Naive thymus-derived CD4-positive, alpha-beta T cell (primary cell): ENCODE measurements at places on chromosomes 13 and 19.

GRCh38 chr13:37342205-37342604 is 236.7 kb upstream of the CSNK1A1L start:
- no peaks in the 10 kb centered on the region for H3K4me1 ChIP-seq
- H3K27me3 ChIP-seq, result no peaks in the 10 kb centered on the region
- H3K4me3 ChIP-seq, result no peak overlapping the region
- no peak overlapping the region for H3K27ac ChIP-seq
- H3K36me3 ChIP-seq, result no peaks in the 10 kb centered on the region

GRCh38 chr13:27792393-27793218 is at the start of gene GSX1:
Gene GSX1 (plus strand): TSS chr13:27792483. CDS start chr13:27792691, 208 bp downstream.
- peak; percentile 37 for DNase-seq
- H3K27me3 ChIP-seq, result peaks cover 29% of the 10 kb centered on the region
- H3K4me1 ChIP-seq, result peaks cover 18% of the 10 kb centered on the region
- H3K36me3 ChIP-seq, result no peaks in the 10 kb centered on the region
- no peak within 1 kb of the TSS for H3K27ac ChIP-seq

DNA sequence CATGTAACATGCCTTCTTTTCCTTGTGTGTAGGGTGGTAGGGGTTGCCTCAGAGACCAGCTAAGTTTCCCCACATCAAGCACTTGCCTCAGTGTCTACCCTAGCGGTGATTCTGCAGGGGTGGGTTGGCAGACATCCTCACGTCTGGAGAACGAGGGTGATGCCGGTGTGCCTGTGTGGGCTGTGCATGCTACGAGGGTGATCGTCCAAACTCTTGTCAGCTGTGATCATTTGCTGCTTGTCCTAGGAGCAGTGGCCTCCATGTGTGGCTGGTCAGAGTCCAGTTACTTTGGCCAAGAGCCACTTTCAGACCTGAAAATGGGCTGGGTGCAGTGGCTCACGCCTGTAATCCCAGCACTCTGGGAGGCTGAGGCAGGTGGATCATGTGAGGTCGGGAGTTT is 5.1 kb downstream of the GPI start:
- H3K27me3 ChIP-seq, result no peaks in the 10 kb centered on the region
- DNase-seq, result no peak
- H3K27ac ChIP-seq, result no peak overlapping the region
- H3K4me1 ChIP-seq, result peaks cover 11% of the 10 kb centered on the region

- no peaks in the 10 kb centered on the region for H3K27me3 ChIP-seq
- H3K36me3 ChIP-seq, result no peaks in the 10 kb centered on the region
- no peaks in the 10 kb centered on the region for H3K4me1 ChIP-seq
- DNase-seq, result no peak
- no peak overlapping the region for H3K27ac ChIP-seq
These were observed 4.9 kb downstream of the PLK5 start for GRCh38 chr19:1528596-1529429.

GRCh38 chr13:96460609-96461008 is 370.7 kb downstream of the HS6ST3 start:
- H3K4me1 ChIP-seq, result no peaks in the 10 kb centered on the region
- no peak overlapping the region for H3K4me3 ChIP-seq
- H3K27ac ChIP-seq, result no peak overlapping the region
- no peaks in the 10 kb centered on the region for H3K36me3 ChIP-seq

- DNase-seq, result no peak
- no peak overlapping the region for H3K4me3 ChIP-seq
- peak overlapping the region; percentile 42 for H3K27ac ChIP-seq
- no peaks in the 10 kb centered on the region for H3K36me3 ChIP-seq
These were observed 38.3 kb downstream of the AP1M1 start for GRCh38 chr19:16235811-16236652.

DNA sequence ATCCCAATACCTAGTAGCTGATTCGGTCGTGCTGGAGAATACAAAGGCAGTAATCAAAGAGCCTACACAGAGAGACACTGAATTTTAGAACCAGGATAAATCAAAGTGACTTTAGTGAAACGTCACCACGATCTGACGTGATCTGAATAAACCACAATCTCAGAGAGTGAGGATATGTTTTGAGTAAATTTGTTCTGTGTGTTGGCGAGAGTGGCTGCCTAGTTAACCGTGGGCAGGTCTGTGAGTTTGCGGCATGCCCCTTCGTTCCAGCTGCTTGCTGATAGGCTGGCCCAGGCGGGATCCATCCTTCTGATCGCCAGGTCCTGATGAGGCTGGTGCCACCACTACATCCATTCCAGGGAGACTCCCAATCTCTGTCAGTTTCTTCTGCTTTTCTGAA is 40.4 kb downstream of the LRCH1 start:
- peaks cover 42% of the 10 kb centered on the region for H3K4me1 ChIP-seq
- H3K36me3 ChIP-seq, result no peaks in the 10 kb centered on the region
- H3K4me3 ChIP-seq, result no peak overlapping the region
- no peaks in the 10 kb centered on the region for H3K27me3 ChIP-seq
- peak overlapping the region; percentile 54 for H3K27ac ChIP-seq

DNA sequence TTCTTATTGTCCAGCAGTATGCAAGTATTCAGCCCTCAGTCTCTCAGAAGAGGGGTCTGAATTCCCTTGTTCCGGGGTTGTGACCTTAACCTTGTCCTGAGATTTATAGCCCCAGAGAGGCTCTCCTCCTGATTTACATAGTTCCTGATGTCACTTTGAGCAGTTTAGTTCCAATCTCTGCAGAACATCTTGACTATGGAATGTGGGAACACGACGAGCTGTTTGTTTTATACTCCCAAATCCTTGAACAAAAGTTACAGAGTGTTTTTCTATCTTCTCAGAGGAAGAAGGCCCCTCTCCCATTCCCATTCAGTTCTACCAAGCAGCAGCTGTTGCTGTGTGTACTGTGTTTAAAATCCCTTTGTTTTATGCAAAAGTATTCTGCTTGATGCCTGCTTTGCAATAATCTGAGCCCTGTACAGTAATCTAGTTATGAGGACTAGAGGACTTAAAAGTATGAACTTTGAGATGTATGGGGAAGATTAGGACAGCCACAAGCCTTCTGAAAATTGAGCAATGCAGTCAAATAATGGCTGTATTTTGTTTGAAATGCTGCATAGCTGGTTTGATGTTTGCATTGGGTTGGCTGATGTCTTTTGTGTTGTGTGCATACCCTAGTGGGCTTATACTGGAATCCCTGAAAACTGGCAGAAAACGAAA is 74.7 kb downstream of the KL start:
- no peaks in the 10 kb centered on the region for H3K4me1 ChIP-seq
- H3K27ac ChIP-seq, result no peak overlapping the region
- DNase-seq, result no peak
- no peaks in the 10 kb centered on the region for H3K36me3 ChIP-seq
- no peak overlapping the region for H3K4me3 ChIP-seq

DNA sequence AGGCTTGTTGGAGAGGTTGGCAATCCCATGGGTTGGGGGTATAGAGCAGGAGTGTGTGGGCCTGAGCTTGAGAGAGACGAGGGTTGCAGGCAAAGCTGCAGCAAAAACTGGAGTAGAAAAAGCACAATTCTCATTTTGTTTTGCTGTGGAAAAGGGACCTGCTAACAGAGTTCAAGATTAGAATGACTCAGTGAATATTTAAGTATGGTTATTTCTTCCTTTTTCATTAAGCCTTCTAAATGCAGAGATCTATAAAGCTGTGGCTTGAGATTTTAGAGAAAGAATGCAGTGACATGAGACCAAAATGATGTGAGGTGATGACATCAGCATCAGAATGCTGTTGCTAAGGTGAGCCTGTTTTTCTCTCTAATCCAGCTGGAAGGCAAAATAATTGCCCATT is 10.8 kb upstream of the MBNL2 start:
- no peaks in the 10 kb centered on the region for H3K27me3 ChIP-seq
- no peaks in the 10 kb centered on the region for H3K36me3 ChIP-seq
- no peak for DNase-seq
- no peak overlapping the region for H3K4me3 ChIP-seq
- no peak overlapping the region for H3K27ac ChIP-seq

DNA sequence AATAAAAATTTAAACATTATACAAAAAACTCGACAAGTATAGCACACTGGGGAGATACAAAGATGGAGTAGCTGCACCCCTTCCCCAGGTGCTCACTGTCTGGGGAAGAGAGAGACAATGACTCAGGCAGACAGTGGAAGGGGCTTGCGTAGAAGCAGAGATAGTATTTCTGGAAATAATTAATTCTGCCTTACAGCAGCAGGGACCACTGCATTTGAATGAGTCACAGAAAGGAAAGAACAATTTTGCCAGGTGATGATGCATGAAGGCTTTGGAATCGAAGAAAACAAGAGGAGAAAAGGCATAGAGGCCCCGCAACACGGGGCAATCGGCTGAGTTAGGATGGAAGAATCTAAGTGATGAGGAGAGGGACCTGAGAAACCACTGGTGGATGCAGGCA is 447.4 kb downstream of the EFNB2 start:
- H3K27ac ChIP-seq, result no peak overlapping the region
- no peaks in the 10 kb centered on the region for H3K36me3 ChIP-seq
- H3K4me1 ChIP-seq, result no peaks in the 10 kb centered on the region
- no peak overlapping the region for H3K4me3 ChIP-seq
- DNase-seq, result no peak

GRCh38 chr13:49259586-49259985 is 11.9 kb downstream of the CDADC1 start:
- no peak overlapping the region for H3K4me3 ChIP-seq
- no peaks in the 10 kb centered on the region for H3K27me3 ChIP-seq
- H3K4me1 ChIP-seq, result no peaks in the 10 kb centered on the region
- peaks cover 4% of the 10 kb centered on the region for H3K36me3 ChIP-seq
- no peak overlapping the region for H3K27ac ChIP-seq

DNA sequence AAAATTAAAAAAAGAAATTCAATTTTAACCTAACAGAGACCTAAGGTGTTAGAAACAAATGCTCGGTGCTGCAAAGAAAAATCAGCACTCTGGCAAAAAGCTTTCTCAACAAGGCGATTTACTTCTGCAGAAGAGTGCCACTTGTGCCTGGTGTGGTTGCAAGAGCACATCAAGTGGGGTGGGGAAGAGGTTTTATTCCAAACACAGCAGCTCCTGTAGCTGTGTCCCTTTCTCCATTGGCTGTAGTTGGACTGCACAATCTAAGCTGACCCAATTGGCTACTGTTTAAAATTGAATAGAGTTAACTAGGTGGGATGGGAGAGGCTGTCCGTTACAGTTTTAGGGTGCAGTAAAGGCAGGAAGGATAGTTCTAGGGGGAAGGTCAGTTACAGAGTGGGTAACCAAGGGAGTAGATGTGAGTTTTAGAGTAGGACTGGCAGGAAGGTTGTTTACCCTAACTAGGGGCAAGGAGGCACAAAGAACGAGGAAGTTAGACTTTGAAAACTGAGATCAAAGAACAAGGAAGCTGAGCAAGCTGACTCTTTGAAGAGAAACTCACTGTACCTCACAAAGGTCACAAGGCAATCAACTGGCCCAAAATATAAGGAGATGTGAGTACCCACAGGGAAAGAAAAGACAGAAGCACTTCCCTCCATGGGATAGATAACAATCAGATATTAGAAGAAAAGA is 145.7 kb downstream of the LIG4 start:
- H3K4me1 ChIP-seq, result no peaks in the 10 kb centered on the region
- no peak overlapping the region for H3K27ac ChIP-seq
- no peak overlapping the region for H3K4me3 ChIP-seq
- H3K27me3 ChIP-seq, result no peaks in the 10 kb centered on the region
- H3K36me3 ChIP-seq, result no peaks in the 10 kb centered on the region
- no peak for DNase-seq

- H3K27me3 ChIP-seq, result peaks cover 21% of the 10 kb centered on the region
- no peaks in the 10 kb centered on the region for H3K36me3 ChIP-seq
- H3K4me3 ChIP-seq, result no peak overlapping the region
- no peaks in the 10 kb centered on the region for H3K4me1 ChIP-seq
- no peak overlapping the region for H3K27ac ChIP-seq
These were observed 12.1 kb downstream of the KCNC3 start for GRCh38 chr19:50317115-50317514.

DNA sequence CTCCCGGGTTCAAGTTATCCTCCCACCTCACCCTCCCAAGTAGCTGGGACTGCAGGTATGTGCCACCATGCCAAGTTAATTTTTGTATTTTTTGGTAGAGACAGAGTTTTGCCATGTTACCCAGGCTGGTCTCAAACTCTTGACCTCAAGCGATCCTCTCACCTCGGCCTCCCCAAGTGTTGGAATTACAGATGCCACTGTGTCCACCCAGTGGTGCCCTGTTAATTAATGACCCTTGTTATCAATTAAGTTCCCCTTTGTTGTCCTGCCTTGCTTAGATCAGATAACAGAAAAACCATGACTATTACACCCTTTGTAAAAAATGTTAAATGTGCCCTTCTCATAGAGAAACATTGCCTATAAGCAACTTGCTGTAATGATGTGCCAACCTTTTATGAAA is 34.4 kb upstream of the IGFL1 start:
- H3K4me3 ChIP-seq, result no peak overlapping the region
- no peaks in the 10 kb centered on the region for H3K36me3 ChIP-seq
- no peak overlapping the region for H3K27ac ChIP-seq
- no peaks in the 10 kb centered on the region for H3K4me1 ChIP-seq
- DNase-seq, result no peak
- no peaks in the 10 kb centered on the region for H3K27me3 ChIP-seq

DNA sequence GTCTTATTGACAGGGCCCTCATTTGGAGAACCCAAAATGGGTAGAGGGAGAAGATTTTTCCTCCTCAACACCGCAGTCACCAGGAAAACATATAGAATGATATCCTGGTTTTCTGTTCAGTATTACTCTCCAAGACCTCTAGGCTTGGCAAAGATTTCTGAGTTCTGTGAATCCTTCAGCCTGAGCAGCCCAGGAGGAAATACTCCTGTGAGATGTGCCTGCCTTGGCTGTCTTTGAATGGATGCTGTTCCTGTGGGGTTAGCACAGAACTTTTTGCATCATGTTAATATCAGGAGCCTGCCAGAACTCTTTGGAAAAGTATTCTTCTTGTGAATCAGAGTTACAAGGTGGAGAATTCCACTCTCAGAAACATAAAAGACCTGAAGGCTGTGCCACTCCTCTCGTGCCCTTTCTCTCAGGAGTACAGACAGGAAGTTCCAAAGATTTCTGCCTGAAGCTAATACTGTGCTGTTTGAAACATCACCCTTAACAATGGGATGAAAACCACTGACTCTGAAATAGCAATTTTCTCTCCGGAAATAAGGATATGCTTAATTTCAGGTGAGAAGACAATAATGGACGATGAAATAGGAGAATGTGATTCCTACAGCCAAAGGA is 520.1 kb upstream of the NBEA start:
- no peaks in the 10 kb centered on the region for H3K4me1 ChIP-seq
- H3K4me3 ChIP-seq, result no peak overlapping the region
- no peak for DNase-seq

- H3K36me3 ChIP-seq, result no peaks in the 10 kb centered on the region
- peak; percentile 68 for DNase-seq
- no peak overlapping the region for H3K27ac ChIP-seq
- H3K4me1 ChIP-seq, result peaks cover 4% of the 10 kb centered on the region
- H3K27me3 ChIP-seq, result no peaks in the 10 kb centered on the region
- H3K4me3 ChIP-seq, result no peak overlapping the region
These were observed 13.5 kb upstream of the TPM4 start for GRCh38 chr19:16062789-16063188.
